A172 (cell line): ENCODE measurements at places on chromosomes 1 and 21. TPM values are rescaled to one million over a fixed set of nuclear protein-coding genes. Genes with fewer than 3 reads are reported as not detected.

GRCh38 chr21:15164678-15165303 lies 100.0 kb upstream of the NRIP1 start:
- DNase-seq, result no peak

DNA sequence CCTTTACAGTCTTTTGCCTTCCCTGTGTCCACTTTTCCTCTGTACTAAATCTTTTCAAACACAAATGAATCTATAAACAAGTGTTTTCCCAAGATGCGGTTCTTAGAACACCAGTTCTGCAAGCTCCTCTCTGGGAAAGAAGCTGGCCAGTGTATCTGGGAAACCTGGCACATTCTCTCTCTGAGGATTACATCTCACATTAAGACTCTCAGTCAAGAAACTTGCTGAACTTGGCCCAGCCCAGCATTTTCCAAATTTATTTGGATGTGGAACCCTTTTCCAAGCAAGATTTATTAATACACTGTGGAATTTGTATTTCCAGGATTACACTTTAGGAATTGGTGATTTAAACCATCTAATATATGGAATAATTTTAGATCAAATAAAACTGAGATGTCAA lies 105.7 kb downstream of the ZNF281 start:
- DNase-seq, result no peak

DNA sequence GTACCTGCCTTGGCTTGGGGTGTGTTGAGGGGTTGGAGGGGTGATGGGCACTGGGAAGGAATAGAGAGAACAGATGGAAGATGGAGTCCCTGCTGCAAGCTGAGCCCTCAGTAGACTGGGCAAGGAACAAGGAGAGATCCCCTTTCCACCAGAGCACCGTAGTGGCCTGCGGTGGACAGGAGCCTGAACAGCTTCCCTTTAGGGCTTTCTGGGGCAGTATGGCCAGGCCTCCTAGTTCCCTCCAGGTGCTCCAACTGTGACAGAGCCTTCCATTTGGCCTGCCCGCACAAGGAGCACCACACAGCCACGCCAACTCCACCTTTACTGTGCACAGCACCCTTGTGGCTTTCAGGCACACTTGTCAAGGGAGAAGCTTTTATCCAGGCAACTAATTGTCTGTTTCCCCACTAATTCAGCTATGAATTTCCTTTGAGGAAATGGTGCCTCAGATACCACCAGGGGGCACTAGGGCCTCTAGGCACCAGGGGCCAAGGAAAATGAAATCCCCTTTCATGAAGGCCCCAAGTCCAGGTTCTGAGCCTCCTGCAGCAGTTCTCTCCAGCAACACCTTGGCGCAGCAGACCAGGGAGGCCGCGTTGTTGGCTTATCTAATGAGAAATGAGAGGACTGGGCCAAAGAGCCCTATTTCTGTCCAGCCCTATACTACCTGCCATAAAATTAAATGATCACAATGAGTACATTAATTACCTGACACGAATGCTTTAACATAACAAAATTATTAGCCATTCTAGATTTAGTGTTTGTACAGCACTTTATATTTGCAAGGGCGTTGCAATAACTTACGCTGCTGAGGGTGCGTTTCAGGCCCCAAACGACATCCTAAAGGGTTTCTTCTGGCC lies 23.1 kb upstream of the ERI3 start:
- peak; percentile 37 for DNase-seq

The TFF3 gene
- not detected in 2 replicates for total RNA-seq
